ENCODE measurements at places on chromosomes 5 and 9.

- no peak for DNase-seq
These were observed 332.8 kb upstream of the KLF9 start for GRCh38 chr9:70747261-70747718.

GRCh38 chr5:115470921-115471320 lies 73.7 kb downstream of the FEM1C start:
- DNase-seq = no peak

DNA sequence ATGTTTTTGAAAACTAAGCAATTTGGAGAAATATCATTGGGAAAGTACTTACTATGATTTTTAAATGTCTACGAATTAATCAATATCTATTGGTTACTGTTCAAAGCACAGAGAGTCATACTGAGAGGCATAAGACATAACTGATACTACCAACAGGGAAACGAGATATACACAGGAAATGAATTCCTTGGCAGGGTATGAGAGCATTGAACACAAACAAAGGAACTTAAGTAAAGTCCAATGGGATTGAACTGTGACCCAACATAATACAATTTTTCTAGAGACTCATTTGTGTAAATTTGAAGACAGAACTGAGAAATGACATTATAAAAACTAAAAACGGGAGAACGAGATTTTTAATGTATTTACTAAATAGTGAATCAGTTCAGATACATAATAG lies 1.3 kb upstream of the ITGA1 start:
- DNase-seq = no peak

- DNase-seq = peak; percentile 57
These were observed 105.5 kb downstream of the PDE6A start for GRCh38 chr5:149838881-149839739.

DNA sequence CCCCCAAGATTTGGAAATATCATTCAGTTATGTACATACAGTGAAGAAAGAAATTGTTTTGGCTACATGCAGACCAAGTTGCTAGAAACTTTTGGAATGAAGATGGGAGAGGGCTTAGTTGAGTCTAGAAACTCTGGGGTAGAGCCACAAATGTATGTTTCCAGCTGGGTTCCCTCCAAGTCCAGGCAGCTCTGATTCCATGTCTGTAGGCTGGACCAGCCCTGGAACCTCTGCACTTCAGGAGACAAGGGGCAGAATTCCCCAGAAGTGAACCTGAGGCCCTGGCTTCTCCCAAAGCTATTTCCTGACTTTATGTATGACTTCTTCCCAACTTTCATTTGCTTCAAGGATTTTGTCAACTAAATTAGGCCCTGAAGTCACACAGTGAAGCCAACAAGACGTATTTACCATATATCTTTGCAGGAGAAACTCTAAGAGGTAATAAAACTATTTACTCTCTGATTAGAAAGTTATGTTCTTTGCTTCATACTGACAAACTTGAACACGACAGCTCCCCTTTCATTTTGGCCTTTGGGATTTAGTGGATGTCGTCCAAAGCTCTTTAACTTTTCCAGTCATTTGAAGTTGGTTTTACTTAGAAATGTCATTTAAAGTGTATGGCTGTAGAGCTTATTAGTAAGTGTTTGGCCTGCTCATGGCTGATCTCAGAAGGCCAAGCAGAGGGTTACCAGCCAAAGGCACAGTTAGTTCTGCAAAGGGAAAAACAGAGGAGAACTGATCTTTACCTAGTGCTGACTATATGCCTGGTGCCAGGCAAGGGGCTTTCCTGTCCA lies 152.0 kb upstream of the SLC28A3 start:
- DNase-seq = no peak

- peak; percentile 46 for DNase-seq
These were observed 122.6 kb downstream of the APBA1 start for GRCh38 chr9:69549310-69550202.

- peak; percentile 54 for DNase-seq
These were observed 574.8 kb downstream of the PSAT1 start for GRCh38 chr9:78871452-78872331.

GRCh38 chr9:116262448-116262847 lies 108.9 kb downstream of the PAPPA start:
- no peak for DNase-seq

- peak; percentile 23 for DNase-seq
These were observed 29.9 kb downstream of the RUSC2 start for GRCh38 chr9:35519692-35520363.

GRCh38 chr9:131656356-131657036 lies 83.4 kb downstream of the RAPGEF1 start:
- DNase-seq = no peak

- no peak for DNase-seq
These were observed 159.2 kb upstream of the SLC24A2 start for GRCh38 chr9:19947996-19948395.

- DNase-seq = no peak
These were observed 30.7 kb upstream of the TGFBR1 start for GRCh38 chr9:99073985-99074901.

DNA sequence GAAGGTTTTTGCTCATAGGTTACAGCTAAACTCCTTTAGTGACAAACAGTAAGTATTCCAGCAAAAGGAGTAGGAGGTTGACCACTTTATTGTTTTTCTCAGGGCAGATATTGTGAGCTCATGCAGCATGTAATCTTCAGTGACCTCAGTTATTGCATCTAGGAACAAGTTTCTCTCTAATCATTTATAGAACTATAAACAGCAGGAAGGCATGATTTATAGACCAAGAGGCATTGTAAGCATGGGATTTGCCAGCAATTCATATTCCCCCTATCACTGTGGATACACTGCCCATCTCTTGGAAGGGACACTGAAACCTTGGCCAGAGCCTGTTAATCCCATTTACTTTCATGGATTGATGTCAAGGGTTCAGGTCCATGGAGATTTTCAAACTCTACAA lies 15.4 kb upstream of the FAM170A start:
- DNase-seq = peak; percentile 67

DNA sequence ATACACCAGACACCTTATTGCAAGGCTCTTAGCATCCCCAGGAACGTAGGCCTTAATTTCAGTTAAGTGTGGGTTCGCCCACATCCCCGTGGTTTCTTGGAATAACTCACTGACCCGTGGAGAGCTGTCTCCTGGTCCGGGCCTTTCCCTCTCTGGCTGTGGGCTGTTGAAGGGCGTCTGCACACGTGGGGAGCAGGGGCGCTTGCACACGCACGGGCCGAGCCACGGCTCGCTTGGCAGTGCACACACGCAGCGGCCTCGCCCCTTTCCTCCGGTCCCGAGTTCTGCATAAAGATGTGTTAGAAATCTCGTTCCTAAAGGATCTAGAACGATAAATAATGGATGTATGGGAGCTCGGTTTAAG lies 141.9 kb downstream of the PBX3 start:
- no peak for DNase-seq

- DNase-seq = no peak
These were observed 70.0 kb downstream of the MPDZ start for GRCh38 chr9:13209498-13209897.

- no peak for DNase-seq
These were observed 56.7 kb downstream of the AGTPBP1 start for GRCh38 chr9:85685081-85685480.

DNA sequence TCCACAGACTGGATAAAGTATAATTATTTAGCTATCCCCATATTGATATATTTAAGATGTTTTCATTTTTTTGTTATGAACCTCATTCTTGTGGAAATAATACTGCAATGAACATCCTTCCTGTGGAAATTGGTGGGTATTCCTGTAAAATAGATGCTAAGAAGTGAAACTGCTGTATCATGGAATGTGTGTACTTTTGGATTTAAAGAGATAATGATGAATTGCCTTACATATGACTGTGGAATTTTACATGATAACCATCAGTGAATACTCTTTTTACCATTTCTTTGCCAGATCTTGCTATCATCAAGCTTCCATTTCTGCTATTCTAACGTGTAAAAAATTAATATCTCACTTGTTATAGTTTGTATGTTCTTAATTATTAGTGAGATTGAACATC lies 847.9 kb downstream of the EFNA5 start:
- DNase-seq = no peak

DNA sequence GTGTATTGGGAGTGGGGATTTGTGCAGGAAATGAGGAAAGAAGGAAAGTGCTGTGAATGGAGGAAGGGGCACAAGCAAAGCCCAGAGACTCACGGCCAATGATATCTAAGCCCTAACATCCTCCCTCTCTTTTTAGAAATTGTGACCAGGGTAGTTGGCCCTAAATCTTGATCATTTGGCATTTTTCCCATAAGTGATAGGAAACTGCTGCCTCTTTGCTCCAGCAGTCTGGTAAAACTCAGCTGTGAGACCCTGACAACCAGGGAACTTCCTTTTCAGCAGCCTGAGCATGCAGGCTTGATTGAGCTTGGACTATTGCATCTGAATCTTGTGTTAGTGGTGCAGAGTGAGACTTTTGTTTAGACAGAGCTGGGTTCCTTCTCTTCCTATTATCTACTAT lies 9.6 kb upstream of the ADRB2 start:
- no peak for DNase-seq

- no peak for DNase-seq
These were observed 22.6 kb downstream of the AKNA start for GRCh38 chr9:114365194-114365593.

DNA sequence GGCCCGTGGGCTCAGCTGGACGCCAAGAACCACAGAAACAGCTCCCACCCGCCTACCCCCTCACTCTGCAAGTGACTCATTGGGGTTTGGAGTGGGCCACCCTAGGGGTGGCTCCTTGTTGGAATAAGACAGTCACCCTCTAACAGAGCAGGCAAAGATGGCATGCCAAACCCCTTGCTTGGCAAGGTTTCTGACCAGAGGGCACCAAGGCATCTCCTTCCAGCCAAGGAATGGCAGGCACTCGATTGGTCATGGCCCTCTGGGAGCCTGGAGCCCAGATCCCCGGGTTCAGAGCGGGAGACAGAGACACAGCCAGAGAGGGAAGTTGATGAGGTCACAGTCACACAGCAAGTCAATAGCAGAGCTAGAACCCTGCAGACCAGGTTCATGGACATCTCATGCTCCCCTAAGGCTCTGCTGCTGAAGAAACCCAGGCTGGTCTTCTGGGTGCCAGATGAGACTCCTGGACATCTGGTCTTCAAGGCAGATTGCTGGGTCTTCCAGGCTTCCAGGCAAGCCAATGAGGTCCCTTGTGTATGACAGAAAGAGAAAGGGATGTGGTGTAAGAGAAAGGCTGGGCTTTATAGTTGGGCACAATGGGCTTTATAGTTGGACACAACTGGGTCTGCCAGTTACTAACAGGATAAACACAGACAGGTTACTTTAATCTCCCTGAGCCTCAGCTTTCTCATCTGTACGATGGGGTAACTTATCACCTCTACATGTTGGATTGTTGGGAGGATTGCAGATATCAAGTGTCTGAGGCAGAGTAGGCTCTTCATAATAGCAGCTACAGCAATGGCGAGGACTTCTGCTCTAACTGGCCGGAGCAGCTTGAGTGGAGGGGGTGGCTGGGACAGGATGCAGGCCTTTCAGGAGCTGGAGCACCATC lies 23.3 kb upstream of the KIF12 start:
- no peak for DNase-seq

- DNase-seq = no peak
These were observed 168.2 kb downstream of the ARHGAP26 start for GRCh38 chr5:142938266-142938880.

DNA sequence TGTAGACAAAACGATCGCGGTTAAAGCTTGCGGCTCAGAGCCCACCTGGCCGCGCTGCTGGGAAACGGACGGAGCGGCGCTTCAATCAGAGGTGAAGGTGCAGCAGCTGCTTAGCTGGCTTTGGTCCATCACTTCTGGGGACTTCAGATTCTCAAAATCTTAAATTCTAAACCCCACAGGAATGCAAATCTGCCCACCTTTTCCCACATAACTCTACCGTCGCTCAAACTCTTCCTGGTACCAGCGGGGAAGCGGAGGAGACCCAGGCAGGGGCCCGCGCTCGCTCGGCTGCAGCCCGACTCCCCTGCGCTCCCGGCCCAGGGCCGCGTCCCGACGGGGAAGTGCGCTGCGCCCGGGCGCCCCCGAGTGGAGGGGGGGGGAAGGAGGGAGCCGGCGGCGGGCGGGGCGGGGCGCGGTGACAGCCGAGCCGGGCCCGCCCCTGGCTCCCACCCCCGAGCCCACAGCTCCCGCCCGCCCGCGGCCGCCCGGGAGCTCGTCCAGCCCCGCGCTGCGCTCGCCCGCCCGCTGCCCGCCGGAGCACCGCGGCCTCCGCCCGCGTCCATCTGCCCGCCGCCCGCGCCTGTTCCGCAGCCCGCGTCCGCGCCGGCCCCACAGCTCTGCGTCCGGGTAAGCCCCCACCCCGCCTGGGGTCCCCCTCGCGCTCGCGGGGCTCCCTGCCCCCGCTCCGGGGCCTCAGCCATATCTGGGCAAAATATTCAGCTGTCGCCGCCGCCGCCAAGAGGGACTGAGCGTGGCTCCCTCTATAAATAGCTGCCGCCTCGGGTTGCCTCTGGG lies at the start of gene TMOD1:
Gene TMOD1, plus strand, starts transcription at position 490 of the 795 bp plus-strand sequence. CDS start 22,523 bp downstream, outside the sequence.
- no peak for DNase-seq

DNA sequence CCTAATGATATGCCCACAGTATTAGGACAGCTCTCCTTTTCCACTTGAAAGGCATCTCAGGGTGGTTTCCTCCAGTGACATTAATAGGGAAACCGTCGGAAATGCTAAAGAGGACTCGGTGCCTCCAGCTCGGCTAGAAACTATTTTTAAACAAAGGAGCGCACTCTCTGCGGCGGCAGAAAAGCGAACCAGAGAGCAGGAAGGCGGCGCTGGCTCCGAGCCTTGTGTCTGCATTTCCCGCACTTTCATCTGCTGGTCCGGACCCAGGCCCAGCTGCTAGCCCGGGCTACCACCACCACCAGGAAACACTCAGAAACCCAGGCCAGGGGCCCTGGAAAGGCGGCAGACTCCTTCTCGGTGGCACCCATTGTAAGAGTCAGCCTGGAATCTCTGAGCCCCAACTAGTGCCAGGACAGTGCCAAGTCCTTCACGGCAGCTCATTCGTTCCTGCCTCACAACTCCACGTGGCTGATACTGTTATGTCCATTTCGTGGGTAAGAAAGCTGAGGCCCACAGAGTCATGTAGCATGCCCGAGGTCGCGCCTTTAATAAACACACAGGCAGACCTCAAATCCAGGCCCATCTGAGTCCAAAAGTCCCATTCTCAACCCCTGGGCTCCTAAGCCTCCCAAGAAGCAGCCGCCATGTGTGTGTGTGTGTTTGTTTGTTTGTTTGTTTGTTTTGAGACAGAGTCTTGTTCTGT lies 73.9 kb downstream of the VAV2 start:
- no peak for DNase-seq

DNA sequence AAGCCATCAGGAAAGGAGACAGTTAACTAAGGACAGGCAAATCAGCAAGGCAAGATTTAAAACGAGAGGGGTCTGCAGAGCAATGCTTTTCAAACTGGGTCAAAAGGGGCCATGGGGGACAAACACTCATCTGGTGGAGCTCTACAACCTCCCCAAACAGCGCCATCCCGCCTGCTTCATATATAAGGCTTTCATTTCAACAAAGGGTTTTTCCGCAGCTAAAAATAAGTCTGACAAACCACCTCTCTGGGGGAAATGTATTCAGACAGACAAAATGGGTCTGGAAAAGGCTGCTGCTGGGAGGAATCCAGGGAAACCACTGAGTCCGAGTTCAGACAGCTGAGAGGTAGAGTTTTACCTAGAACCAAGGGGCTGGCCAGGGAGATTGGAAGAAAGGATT lies 8.3 kb upstream of the SEPTIN8 start:
- no peak for DNase-seq
